Putamen (tissue), 1 donor: ENCODE measurements at places on chromosomes 7 and 10.

- no peak for DNase-seq
Observed at GRCh38 chr10:70341016-70341415, 41.4 kb downstream of the LRRC20 start.

DNA sequence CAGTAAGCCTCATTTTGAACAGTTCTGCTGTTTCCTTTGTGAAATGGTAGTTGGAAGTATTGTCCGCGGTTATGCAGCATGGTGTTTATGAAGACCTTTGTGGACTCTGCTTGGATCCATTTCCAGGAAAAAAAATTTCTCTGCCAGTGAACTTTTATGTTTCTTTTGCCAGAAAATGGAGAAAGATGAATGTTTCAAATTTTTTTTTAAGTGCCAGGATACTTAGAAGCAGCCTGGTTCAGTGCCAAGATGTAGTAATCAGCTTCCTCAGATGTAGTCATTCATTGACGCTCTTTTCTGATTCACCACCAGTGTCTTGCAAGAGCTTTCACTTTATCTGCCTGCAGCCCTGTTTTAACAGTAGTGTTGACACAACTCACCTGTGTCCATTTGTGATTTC is 258.2 kb downstream of the SDK1 start:
- DNase-seq, result no peak

DNA sequence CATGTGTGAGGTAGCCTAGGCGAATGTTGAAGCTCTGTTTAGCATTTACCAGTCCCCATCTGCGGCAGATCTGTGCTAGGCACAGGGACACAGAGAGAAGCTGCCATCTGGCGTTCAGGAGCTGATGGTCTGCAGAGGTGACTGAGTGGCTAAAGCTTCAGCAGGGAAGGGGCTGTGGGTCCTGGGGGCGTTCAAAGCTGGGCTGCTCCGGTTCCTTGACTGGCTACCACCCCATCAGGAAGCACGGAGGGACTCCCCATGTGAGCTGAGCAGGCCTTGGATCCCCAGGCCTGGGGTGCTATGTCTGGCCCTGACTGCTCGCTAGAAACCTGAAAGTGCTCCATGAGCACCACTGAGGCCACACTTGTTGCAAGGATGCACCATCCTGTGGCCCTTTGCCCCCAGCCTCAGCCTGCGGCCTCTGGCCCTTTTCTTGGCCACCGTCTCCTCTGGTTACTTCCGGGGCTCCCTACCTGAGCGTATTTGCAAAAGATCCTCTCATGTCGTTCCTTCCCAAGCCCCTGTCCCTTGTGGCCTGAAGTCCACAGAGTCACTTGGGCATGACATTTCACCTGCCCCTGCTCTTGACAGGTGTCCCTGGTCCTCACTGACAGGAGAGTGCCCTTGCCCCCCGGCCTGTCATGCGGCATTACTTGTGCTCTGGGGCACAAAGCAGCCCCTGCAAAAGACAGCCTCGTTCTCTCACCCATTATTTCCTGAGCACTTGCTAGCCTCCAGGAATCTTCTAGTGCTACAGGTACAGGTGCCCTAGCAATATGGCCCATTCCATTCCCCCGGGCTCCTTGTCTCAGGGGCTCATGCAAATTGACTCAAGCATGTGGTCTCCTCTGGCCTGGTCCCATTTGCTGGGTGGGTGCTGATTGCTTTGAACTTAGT is 108.1 kb downstream of the GLRX3 start:
- no peak for DNase-seq

- DNase-seq, result no peak
Observed at GRCh38 chr7:13106513-13106912, 419.1 kb downstream of the ARL4A start.
